GF-D8 (cell line): ENCODE measurements at places on chromosomes 16 and 17.

- peak; percentile 61 for DNase-seq
Measured at GRCh38 chr16:8729779-8730334, 55.4 kb downstream of the ABAT start.

- no peak for DNase-seq
Measured at GRCh38 chr16:86048221-86048620, 149.3 kb downstream of the IRF8 start.

GRCh38 chr16:10045291-10045775, 136.9 kb downstream of the GRIN2A start:
- no peak for DNase-seq

- no peak for DNase-seq
Measured at GRCh38 chr17:9979463-9979995, 74.5 kb upstream of the RCVRN start.

DNA sequence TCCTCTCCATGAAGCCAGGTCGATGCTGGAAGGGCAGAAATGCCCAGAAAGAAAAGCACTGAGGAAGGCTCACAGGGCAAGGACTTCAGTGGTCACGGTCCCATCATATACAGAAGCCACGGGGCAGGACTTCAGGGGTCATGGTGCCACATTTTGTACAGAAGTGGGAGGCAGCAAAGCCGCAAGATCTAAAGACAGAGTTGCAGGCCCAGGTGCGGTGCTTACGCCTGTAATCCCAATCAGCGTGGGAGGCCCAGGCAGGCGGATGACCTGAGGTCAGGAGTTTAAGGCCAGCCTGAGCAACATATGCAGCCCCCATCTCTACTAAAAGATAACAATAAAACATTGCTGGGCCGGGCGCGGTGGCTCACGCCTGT, 96.0 kb downstream of the NXN start:
- DNase-seq = no peak

DNA sequence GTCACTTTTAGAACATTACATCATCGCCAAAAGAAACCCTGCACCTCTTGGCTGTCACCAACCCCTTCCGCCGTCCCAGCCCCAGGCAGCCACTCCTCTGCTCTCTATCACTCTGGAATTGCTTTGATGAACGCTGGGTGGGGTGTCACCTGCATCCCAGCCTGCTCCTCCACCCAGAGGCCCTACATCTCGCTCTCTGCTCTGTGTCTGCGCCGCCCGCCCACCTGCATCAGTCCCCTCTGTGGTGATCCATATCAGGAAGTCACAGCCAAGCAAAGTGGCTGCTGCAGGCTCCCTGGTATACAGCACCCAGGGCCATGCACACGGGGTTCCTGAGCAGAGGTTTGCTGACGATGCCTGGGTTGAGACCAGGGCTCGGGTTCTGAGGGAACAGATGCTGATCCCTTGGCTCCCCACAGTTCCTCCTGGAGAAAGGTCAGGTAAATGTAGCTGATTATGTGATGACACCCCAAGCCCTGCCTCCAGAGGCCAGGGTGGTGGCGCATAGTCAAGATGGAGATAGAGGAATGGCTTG, 30.8 kb downstream of the MPRIP start:
- DNase-seq = no peak

- no peak for DNase-seq
Measured at GRCh38 chr17:28335959-28336871, 654 bp downstream of the TNFAIP1 start.

- DNase-seq = no peak
Measured at GRCh38 chr17:73630965-73631595, 13.2 kb downstream of the SDK2 start.

GRCh38 chr17:63832455-63832854, 5.0 kb upstream of the FTSJ3 start:
- DNase-seq = no peak

DNA sequence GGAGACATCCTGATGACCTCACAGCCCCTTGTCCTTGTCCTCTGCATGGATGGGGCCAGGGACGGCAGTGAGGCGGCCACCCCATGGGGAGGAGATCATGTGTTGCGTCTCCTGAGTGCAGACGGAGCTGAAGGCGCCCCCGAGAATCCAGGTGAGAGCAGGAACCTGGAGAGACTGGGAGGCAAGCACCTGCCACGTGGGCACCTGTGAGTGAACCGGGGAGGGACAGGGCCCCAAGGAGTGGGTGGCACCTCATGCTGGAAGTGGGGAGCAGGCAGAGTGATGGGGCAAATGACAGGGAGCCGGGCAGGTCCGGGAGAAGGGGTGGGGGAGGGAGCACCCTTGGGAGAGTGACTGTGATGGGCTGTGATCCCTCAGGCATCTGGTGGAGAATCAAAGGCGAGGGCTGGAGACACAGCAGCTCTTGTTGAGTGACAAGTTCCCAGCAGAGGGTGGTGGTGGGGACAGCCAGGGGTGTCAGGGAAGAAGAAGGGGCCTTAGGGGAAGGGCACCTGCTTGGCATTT, 174.3 kb upstream of the CHMP6 start:
- no peak for DNase-seq
